ENCODE measurements at places on chromosomes 7 and 10.

- no peak for DNase-seq
Observed at GRCh38 chr7:44307905-44308595, 17.3 kb downstream of the CAMK2B start.

DNA sequence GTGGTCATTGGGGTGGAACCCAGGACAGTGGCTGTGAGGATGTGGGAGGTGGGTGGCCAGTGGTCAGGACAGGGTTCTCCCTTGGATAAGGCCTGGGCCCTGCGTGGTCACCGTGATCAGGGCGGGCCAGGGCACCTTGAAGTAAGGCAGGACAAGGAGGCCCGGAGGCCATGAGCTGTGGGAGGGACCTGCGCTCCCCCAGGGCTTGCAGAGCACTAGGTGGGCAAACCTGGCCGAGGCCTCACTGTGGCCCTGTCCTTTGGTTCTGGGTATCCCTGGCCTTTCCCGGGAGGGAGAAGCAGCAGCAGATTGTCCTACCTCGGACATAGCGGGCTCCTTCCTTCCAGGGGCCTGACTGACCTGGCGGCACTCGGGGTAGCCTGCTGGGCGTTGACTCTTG, 144.8 kb upstream of the RET start:
- no peak for DNase-seq

- no peak for DNase-seq
Observed at GRCh38 chr7:26328498-26329390, 37.1 kb downstream of the SNX10 start.

DNA sequence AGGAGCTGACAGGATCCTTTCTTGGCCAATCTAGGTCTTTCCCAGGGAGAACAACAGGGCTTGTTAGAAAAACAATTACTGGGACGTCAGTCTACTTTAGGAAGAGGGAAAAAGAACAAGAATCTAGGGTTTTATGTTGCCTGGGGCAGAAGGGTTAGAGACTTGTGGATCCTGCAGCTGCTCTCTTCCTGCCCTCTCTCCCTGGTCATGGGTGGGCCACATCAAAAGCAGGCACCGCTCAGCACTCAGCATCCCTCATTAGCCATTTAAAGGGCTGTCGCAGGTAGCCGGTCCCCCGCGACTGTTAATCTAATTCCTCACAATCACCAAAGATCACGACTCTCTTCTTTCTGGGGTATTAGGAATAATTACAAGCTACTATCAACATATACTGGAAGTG, 631.9 kb downstream of the CALN1 start:
- DNase-seq: no peak

- no peak for DNase-seq
Observed at GRCh38 chr10:72186258-72186981, 29.4 kb upstream of the ANAPC16 start.

- no peak for DNase-seq
Observed at GRCh38 chr7:142391191-142391992, 133.5 kb upstream of the PRSS58 start.

DNA sequence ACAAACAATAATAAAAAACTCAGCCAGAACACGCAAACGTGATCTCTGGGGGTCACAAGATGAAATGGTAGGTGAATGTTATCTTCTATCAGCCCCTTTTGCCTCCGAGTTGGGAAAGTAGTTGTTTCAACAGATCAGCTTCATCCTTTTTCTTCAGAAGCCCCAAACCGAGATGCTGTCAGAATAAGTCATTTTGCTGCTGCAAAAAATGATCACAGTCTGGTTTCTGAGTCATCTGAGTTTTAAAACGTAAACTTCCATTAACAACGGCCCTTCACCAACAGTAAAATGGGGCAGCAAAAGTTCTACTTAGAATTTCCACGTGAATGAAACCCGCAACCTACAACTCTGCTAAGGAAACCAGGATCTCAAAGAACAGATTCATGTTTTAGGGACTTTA, 44.9 kb downstream of the JCAD start:
- DNase-seq: no peak

DNA sequence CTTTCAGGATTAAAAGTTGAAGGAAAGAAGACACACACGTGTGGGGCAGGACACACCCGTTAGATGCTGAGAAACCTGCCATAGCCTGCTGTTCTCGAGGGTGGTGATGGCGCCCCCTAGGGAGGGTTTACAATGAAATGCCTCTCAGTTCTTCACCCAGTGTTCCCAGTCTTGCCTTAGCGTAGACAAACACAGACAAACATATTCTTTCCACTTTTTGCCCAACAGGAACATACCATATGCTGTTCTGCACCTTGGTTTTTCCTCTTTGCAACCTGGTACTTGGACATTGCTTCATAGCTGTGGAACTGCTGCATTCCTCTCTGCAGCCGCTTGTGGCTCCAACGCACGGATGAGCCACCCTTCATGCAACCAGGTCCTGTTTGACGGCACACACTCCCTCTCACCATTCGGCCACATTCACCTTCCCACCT, 23.3 kb upstream of the HSPA12A start:
- no peak for DNase-seq
